GM23338 (cell line): ENCODE measurements at places on chromosomes 7 and 10. TPM values are rescaled to one million over a fixed set of nuclear protein-coding genes. Genes with fewer than 3 reads are reported as not detected.

Gene HOGA1
- total RNA-seq, result not detected in 2 replicates

Gene OR6V1
- total RNA-seq, result not detected in 2 replicates

Gene KIAA1549
- total RNA-seq, result 11.6 and 13.5 TPM in 2 replicates

Gene KCP
- 0.76 and 1.3 TPM in 2 replicates for total RNA-seq

Gene DLX6
- total RNA-seq, result not detected in 2 replicates

Gene HTR5A
- not detected in 2 replicates for total RNA-seq

Gene C10orf53
- total RNA-seq, result not detected in 2 replicates

Gene NKX6-2
- 0.24 TPM in 1 of 2 replicates, not detected in the other for total RNA-seq

Gene PLCE1
- total RNA-seq, result 0.08 and 0.10 TPM in 2 replicates

Gene AGR3
- not detected in 2 replicates for total RNA-seq

Gene TMEM120A
- total RNA-seq, result 12.7 TPM in 2 replicates

Gene PARD3
- 41.7 and 51.4 TPM in 2 replicates for total RNA-seq

Gene TAS2R5
- 5.1 and 5.8 TPM in 2 replicates for total RNA-seq

Gene SRRM3
- total RNA-seq, result 9.2 and 13.8 TPM in 2 replicates

Gene ELAPOR2
- 27.1 and 42.9 TPM in 2 replicates for total RNA-seq

Gene ZNF736
- 14.2 and 15.0 TPM in 2 replicates for total RNA-seq

Gene PDIA4
- total RNA-seq, result 326 and 332 TPM in 2 replicates

DNA sequence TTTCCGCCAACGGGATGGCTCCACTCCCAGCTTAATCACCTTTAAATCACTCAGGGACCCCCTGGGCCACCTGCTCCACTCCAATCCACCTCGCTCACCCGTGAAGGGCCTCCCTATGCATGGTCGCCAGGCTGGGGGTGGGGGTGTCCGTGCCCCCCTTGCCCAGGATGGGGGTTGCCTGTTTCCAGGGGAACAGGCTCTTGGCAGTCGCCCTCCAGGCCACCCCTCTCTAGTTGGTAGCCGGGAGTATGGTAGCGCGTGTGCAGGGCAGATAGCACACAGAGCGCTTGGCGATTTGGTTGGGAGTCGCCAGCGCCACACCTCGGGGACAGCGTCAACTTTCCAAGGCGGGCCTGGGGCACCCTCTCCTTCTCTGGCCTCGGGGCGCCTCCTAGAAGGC is 134.9 kb upstream of the ZNF92 start:
- DNase-seq, result peak; percentile 13

DNA sequence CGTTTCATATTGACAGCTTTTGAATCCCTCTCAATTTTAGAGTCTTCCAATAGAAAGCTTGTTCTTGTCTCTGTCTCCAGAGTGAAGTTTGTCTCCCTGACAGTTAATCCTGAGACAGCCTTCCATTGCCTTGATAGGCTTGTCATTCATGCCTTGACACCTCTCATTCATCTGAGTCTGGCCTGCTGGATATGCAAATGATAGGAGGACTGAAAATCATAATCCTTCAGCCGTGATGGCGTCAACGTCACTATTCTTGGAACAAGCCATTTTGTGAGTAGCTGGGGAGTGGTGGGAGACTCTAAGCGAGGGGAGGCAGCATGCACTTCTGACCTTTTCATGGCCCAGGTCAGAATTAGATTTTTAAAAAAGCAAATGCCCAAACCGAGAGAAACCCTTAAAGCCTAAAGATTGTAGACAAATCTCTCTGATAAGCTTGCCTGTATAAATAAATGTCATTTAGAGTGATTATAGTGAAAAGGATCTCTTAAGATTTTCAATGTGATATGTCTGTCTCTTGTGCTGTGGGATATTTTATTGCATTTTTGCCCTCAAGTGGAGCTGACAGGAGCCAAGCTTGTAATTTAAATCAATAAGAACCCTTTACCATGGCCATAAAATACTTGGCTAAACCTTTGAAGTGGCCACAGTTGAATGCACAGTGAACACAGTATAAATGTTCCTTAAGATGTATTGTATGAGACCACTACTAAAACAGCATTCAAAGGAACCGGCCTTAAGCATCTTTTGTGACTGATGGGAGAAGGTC is 148.8 kb downstream of the SNX10 start:
- no peak for DNase-seq

DNA sequence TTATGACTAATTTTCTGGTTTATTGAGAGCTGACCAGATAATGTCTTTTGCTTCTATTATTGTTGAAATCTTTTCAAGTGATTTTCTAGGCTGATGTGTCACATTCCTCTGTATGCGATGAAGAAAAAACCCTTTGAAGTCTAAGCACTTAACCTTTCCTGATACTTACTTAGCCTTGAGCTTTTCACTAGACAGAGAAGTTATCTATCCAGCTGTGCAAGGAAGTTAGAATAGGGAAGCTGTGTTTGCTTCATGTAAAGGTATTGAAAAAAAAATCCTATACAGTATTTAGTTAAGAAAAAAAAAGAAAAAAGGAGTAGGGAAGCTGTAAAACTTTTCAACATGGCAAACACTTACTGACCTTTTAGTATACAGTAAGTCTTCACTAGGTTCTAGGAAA is 117.6 kb upstream of the DNAJB12 start:
- DNase-seq, result no peak

DNA sequence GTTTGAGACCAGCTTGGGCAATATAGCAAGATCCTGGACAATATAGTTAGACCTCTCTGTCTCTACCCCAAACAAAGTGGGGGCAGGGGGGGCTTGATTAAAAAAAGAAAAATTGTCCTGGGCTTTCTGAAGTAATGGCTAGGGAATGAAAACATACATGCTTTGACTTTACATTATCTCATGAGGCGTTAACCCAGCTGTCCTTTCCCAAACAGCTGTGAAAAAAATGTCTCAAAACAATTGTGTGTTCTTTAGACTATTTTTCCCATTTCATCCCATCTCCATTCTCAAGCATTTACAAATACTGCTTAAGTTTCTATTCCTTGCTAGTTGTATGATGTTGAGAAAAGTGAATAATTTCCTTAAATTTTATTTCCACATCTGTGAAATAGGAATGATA is 27.0 kb upstream of the CDK13 start:
- no peak for DNase-seq

- no peak for DNase-seq
Observed at GRCh38 chr7:20790375-20790774, 3.7 kb upstream of the SP8 start.

DNA sequence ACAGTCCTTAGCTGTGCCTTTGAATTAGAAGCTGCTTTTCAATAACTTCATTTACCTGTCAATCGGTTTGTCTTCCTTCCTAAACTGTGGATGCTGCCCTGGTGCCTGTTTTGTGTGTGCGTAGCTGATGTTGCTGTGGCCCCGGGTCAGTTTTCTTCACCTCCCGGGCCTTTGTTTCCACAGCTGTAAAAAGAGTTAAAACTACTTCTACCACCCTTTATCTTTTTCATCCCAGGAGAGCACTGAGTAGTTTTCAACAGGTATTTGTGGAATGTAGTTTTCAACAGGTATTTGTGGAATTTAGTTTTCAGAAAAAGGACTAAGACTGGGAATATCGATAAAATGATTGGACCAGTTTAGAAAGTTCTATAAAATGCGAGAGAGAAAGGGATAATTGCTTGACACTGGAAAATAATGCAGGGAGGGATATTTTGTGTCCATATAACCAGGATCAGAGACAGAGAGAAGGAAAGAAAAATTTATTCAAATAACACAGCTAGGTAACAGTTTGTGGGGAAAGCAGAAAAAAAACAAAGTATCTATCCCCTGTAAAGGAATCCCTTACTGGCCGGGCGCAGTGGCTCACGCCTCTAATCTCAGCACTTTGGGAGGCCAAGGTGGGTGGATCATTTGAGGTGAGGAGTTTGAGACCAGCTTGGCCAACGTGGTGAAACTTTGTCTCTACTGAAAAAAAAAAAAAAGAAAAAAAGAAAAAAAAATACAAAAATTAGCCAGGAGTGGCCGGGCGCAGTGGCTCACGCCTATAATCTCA is 15.9 kb upstream of the IGF2BP3 start:
- peak; percentile 68 for DNase-seq

- DNase-seq, result no peak
Observed at GRCh38 chr7:7647495-7648036, 7.0 kb downstream of the UMAD1 start.

DNA sequence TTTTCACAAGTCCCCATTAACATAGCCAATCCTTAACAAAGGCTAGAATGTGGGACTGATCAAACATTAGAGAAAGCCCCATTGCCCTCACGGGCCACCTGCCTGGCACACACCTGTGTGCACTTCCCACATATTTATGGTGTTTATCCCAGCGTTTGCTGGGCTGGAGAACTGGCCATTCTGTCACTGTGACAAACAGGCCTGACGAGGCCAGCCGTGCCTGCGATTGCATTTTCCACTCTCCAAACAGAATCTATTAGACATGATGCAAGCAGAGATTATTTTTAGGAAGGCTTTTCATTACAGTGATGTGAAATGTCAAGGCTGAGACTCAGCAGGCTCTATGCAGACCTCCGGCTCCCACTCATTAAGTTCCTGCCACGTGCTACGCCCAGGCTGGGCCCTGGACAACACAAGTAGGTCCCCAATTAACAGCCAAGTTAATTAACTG is 20.4 kb downstream of the PTPRN2 start:
- peak; percentile 31 for DNase-seq

DNA sequence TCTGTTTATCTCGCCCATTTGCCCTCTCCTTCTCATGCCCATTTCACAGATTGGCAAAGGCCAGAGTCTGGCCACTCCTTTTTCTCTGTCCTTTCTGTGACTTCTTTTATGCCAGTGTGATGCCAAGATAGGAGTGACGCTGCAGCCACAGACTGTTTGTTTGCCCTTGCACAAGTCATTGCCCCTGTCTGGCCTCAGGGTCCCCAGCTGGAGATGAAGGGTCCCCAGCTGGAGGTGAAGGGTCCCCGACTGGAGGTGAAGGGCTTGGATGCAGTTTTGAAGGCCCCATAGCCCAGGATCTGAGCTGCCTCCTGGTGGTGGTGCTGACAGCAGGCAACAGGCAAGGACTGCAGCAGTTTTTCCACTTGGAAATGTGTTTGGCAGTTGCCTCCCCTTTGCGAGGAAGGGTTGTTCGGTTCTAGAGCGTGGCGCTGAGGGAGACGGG is 50.8 kb upstream of the SLC29A3 start:
- peak; percentile 64 for DNase-seq

DNA sequence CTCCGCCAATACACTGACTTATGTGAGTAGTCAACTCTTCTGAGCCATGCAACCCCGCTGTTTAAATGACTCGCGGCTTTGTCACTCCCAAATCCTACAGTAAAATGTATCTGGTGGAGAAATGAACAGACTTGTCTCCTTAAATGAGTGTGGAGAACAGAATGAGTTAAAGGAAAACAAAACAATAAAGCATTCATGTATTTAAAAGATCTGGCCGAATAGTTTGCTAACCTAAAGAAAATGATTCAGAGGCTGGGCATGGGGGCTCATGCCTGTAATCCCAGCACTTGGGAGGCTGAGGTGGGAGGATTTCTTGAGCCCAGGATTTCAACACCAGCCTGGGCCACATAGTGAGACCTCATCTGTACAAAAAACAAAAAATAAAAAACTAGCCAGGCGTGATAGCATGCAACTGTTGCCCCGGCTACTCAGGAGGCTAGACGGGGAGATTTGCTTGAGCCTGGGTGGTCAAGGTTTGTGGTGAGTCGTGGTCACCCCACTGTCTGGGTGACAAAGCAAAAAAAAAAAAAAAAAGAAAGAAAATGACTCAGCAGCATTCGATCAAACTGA is 86.5 kb upstream of the PFKP start:
- DNase-seq, result no peak

- DNase-seq, result no peak
Observed at GRCh38 chr10:64502936-64503335, 981.7 kb downstream of the REEP3 start.

- no peak for DNase-seq
Observed at GRCh38 chr10:45532480-45532879, 140.1 kb downstream of the ZFAND4 start.

DNA sequence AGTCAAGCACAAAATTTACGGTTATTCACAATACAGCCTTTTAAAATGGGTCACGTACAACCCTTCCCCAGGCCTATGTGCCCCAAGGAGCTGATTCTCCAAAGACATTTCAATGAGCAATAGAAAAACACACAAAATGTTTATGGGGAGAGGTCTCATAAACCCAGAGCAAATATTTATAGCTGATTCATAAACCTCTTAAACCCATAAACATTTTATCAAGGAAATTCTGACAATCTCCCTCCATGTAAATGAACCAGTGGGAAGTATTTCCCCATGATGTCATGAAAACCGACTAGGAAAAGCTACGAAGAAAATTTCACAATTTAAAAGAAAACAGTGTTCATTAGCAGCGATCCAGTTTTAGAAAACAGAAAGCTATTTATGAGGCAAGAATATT is 36.0 kb downstream of the SFMBT2 start:
- DNase-seq, result no peak

- no peak for DNase-seq
Observed at GRCh38 chr7:130332259-130333053, 12.2 kb upstream of the CPA5 start.

- peak; percentile 81 for DNase-seq
Observed at GRCh38 chr7:82740246-82740848, 296.8 kb upstream of the CACNA2D1 start.

GRCh38 chr10:88012641-88013040 is 149.2 kb downstream of the PTEN start:
- no peak for DNase-seq

DNA sequence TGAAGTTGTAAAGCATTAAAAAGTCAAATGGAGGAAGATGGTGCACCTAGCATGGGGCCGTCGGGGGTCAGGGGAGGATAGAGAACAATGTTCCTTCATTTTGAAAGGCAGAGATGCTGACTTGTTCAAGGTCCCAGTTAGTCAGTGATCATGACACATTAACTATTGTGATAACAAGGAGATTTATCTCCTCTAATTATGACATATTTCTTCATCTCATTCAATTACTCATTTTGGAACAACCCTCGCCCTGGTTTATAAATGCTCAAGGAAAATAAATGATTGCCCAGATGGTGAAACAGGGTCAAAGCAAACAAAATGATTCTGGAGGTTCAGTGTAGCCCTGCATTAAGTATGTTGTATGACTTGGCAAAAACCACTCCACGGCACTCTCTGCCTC is 106.2 kb downstream of the ITIH5 start:
- no peak for DNase-seq

DNA sequence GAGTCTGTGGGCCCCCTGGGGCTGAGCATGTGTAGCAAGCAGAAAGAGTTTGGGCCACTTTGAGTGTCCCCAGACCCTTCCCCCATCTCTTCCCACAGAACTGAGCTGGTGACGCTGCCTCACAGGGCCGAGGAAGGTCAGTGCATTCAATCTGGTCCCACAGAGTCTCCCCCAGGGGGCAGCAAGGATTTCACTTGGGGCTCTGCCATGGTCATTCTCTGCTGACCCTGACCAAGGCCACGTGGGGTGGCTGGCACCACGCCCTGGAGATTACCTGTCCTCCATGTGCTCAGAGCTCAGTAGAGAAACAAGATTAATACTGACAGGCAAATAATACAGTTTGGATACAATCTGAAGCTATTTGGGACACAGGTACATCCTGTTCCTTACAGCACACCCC is 30.2 kb downstream of the ADRA2A start:
- DNase-seq, result peak; percentile 39

- DNase-seq, result no peak
Observed at GRCh38 chr10:125641398-125641797, 41.6 kb downstream of the TEX36 start.
